BJ (cell line): ENCODE measurements at places on chromosomes 13 and 19.

GRCh38 chr19:2720777-2721569 is at the start of gene DIRAS1:
Gene DIRAS1 (minus strand): TSS chr19:2721372. CDS start chr19:2717806, 3,566 bp downstream.
- no peak for DNase-seq

GRCh38 chr13:51453959-51454703 is 1.3 kb upstream of the INTS6 start:
- DNase-seq = no peak

GRCh38 chr13:73851104-73851503 is 283.1 kb downstream of the KLF12 start:
- no peak for DNase-seq

DNA sequence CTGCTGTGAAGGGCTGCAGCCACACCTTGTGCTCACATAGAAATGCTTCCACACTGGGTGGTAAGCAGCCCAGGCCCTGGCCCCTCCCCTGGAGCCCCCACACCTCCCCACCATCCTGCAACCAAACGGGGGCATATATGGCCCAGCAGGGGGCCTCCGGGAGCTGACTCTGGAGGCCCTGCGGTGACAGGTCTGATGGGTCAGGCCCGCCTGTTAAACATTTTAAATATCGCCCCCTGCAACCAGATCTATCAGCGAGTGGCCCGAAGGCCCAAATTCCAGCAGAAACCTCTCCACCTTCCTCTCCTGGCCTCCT is 48.0 kb upstream of the KATNAL1 start:
- DNase-seq = no peak

GRCh38 chr13:106507560-106508274 is 27.7 kb downstream of the EFNB2 start:
- DNase-seq = peak; percentile 45

DNA sequence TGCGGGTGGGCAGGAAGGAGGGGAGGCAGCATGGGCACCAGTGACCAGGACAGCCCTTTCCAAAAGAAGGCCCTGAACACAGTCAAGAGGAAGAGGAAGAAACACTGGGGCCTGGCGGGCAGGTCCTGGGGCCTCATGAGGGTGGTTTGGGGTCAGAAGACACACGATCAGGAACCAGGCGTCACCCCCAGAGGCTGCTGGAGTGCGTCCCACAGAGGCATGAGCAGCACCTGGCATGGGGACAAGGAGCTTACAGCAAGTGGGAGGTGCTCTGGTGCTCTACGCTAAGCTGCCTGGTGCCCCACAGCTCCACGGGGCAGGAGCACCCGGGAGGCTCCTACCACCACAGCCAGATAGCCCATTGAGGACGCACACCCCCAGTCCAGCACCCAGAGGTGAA is 20.0 kb downstream of the ELL start:
- DNase-seq = no peak

GRCh38 chr19:1763648-1764639 is 10.6 kb downstream of the ONECUT3 start:
- DNase-seq = no peak

DNA sequence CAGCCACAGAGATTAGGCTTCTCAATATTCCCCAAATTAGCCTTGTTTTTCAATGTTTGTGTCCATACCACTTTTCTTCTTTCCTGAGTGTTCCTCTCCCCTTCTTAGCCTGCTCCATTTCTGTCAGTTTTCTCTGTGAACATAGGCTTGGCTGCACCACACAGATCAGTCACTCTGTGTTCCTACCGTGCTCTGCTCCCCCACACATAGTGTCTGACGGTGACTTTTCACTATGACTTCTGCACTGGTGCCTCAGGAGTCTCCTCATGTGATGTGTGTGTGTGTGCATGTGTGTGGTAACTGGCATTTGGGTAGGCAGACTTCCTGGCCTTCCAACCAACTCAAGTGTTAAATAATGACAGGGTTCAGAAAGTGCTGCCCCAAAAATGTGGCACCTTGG is 47.9 kb upstream of the MYCBP2 start:
- no peak for DNase-seq

GRCh38 chr13:105497597-105497996 is 1037.9 kb downstream of the EFNB2 start:
- DNase-seq = no peak

DNA sequence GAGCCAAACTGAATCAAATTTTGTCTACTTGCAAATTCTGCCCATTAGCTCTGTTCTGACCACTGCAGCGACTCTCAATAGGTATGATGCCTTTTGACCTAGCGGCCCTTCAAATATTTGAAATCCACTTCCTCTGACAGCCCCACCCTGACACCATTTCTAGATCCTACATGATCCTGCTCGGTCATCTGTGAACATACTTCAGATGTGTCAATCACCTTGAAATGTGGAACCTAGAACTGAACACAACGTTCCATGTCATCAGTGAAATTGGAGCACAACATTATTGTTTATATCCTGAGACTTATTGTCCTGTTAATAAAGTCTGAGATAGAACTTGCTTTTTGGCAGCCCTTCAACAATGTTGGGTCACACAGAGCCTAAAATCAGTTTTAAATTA is 98.2 kb downstream of the UBL3 start:
- no peak for DNase-seq

- DNase-seq = no peak
Measured at GRCh38 chr19:16193466-16193865, 4.2 kb upstream of the AP1M1 start.

GRCh38 chr19:17170538-17171297 is 44.4 kb upstream of the USE1 start:
- no peak for DNase-seq

- no peak for DNase-seq
Measured at GRCh38 chr13:107852072-107852471, 363.3 kb downstream of the LIG4 start.

DNA sequence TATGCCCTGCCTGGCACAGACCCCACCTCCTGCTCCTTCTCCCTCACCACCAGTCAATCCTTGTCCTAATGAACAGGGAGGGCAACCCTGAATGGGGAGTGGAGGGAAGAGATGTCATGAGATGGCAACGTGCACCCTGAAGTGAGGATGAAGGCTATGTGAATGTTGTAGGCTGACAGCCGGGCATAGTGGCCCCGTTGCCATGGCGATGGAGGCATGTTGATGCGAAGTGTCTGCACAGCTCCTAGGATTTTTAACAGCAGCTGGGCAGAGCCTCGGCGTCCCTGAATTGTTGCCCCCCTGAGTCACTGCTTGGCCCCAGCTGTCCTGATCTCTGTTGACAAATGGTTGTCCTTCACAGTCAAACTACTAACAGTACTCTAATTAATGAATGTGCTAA is 4.8 kb upstream of the ALOX5AP start:
- DNase-seq = no peak
